IPS DF 19.7 (cell line): ENCODE measurements at places on chromosomes 4 and X.
A peak's percentile ranks its signal among the peaks of the same experiment; 100 is the strongest.

GRCh38 chr4:176335421-176335820 is 15.7 kb downstream of the SPCS3 start:
- no peak for DNase-seq

GRCh38 chr4:81745050-81745449 is 273.3 kb upstream of the RASGEF1B start:
- DNase-seq = no peak

GRCh38 chrX:130851569-130851968 is 51.4 kb downstream of the ENOX2 start:
- no peak for DNase-seq

GRCh38 chrX:115023139-115023538 is 5.7 kb upstream of the IL13RA2 start:
- no peak for DNase-seq

- DNase-seq = peak; percentile 40
Observed at GRCh38 chrX:2707334-2707760, 16.3 kb downstream of the CD99 start.

DNA sequence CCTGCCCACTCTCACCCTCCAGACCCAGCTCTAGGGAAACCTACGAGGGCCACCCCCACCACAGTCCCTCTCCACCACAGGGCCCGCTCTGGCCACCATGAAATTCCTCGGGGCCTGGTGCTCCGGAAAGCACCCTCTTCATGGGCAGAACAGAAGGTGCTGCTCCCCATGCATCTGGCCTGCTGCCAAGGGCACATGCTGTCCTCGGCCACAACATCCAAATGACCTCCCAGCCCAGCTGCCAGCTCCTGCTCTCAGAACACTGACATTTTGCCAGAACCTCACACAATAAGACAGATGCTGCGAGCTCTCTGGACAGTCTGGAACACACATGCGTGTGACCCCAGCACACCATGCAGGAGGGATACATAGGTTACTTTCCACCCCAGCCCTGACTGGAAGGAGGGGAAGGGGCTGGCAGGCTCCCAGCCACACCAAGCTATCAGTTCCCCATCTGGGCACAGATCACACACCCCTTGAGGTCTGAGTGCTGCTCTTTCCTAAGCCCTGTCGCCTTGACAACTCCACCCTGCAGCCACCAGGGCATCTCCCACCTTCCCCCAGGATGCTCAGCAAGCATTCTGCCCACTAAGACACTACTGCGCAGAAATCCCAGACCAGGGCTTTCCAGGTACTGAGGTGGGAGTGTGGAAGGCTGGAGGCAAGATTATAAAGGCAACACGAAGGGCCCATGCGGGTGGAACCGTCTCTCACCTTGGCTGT is 5.8 kb downstream of the CCNQ start:
- no peak for DNase-seq

DNA sequence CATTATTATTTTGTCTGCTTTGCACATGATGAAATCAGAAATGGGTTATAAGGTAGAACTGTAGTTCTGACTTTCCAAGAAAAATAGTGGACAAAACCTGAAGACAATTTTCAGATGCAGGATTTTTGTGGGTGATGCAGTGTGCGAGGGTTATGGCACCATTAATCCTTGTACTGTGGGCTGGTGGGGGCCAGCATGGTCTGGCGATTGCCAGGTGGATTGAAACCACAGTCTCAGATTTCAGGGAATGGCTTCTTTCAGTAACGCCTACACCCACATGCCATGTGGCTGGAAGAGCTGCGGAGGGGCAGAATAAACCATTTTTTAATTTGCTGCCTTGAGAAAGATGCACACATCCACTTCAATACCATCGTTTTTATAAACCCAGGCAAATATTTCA is 150.5 kb downstream of the ARSF start:
- DNase-seq = no peak

GRCh38 chr4:47907089-47907646 is 7.2 kb downstream of the NFXL1 start:
- no peak for DNase-seq

GRCh38 chr4:54445866-54446265 is 211.9 kb upstream of the KIT start:
- DNase-seq = no peak

GRCh38 chr4:7034262-7035081 is 8.7 kb upstream of the TADA2B start:
- no peak for DNase-seq

DNA sequence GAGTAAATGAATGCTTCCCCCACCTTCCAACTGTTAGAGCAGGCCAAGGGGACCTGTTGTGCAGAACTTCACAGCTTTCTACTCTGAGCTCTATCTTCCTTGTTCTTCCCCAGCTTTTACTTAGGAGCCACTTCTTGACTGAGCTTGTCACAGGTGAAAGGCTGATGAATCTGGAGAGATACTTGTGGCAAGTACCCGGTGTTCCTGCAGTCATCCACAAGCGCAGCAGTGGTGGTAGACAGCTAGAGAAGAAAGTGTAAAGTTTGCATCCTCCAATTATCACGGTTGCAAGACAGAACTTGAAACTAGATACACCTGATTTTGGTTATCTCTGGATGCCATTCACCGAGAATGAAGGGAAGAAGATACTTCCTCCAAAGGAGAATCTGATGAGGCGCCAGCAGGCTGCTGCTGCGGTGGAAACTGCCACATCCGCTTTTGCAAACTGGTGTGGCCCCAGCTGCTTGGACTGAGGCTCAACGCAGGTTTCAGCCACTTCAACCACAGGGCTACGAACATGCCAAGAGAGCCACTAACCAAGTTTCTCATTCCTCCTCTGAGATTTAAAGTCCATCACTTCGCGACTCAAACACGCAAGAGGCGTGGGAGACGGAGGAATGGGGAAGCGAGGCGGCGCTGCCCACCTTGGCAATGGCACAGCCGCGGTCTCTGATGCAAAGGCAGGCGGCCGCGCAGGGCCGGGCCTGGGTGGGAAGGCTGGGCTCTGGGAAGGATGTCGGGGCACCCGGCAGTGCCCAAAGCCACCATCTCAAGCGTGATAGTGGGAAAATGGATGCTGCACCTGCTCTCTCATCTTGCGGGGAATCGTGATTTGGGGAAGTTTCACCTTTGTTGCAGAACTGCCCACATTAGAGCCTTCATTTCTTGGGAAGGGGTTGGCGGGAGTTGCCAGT is 1.3 kb upstream of the FHIP1A start:
- no peak for DNase-seq

GRCh38 chr4:76803522-76803921 is 94.4 kb downstream of the SOWAHB start:
- no peak for DNase-seq

DNA sequence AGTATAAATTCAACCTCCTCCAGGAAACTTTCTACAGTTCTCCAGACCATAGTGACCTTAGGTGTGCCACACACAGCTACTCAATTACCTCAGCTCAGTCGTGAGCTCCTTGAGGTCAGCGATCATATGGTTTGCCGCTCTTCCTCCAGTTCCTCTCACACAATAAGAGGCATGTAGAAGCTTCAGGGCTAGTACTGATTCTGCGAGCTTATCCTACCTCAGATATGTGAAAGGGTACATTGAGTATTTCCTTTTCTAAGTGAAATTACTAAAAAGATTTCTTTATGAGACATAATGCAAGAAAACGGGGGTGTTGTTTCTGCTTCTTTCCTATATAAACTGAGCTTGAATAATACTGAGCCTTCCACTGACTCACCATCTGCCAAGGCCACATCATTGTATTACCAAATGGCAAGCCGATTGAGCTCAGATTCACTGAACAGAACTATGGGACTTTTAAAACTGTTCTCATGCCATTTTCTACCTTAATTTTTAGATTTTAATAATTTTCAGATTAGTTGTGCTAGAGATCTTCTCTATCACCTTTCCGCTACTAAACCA is 183.1 kb downstream of the HS6ST2 start:
- DNase-seq = no peak

DNA sequence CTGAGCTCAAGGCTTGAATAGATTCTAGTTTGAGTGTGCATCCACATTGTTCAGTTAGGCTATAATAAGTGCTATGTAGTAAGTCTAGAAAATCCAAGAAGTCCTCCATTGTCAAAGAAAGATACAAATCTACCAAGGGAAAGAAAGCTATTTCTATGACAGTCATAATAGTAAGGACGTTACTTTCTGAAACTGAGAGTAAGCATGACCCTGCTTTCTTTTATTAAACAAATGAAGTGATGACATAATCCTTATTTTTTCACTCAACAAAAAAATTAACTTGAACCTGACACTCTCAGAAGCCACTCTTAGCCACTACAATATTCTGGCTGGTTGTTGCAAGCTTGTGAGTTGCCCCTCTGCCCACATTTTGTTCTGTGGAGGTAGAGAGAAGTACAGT is 33.8 kb upstream of the AMELX start:
- no peak for DNase-seq

DNA sequence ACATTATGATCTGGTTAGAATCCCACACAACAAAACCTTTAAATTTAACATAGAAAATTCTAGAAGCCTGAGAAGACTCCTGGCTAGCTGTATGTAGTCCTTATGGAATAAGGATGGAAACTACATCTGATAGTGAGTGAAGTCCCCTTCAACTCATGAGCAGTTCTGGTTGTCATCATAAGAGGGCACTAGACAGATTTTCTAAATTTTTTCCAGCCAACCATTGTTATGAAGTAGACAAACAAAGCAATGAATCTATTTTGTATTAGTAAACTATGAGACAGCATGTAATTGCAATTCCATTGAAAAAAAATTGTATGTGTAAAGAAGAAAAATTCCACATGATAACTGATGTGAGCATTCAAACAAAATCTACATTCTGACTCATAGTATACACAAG is 35.2 kb downstream of the PWWP3B start:
- DNase-seq = no peak

DNA sequence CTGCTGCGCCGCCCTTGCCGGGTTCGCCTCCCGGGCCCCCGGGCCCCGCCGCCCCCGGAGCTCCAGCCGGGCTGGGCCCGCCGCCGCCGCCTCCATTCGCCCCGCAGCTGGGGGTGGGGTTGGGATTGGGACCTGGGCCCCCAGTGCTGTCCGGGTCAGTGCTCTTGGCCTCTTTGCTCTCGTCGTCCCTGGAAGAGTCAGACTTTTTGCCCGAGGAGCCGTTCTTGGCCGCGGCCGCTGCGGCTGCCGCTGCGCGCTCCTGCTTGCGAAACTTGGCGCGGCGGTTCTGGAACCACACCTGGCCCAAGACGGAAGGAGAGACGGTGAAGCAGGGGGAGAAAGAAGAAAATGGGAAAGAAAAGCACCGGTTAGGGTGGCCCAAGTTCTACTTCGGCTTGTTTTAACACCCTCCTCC is 2.5 kb downstream of the PHOX2B start:
- no peak for DNase-seq

DNA sequence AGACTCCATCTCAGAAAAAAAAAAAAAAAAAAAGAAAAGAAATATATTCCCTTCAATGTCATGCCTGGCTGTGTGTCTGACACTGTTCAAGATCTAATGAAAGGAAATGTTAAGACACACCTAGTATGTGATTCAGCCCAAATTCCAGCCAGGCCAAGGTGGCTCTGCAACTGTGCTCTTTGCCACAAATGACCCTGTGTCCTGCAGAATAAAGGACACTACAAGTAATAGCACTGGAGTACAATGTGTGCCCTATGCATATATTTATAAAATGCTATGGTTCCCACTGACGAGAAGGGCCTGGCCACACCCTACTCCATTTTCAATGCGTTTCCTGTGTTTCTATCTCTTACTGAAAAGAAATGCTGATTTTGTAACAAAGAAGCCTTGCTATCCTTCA is 98.0 kb upstream of the SORBS2 start:
- no peak for DNase-seq

DNA sequence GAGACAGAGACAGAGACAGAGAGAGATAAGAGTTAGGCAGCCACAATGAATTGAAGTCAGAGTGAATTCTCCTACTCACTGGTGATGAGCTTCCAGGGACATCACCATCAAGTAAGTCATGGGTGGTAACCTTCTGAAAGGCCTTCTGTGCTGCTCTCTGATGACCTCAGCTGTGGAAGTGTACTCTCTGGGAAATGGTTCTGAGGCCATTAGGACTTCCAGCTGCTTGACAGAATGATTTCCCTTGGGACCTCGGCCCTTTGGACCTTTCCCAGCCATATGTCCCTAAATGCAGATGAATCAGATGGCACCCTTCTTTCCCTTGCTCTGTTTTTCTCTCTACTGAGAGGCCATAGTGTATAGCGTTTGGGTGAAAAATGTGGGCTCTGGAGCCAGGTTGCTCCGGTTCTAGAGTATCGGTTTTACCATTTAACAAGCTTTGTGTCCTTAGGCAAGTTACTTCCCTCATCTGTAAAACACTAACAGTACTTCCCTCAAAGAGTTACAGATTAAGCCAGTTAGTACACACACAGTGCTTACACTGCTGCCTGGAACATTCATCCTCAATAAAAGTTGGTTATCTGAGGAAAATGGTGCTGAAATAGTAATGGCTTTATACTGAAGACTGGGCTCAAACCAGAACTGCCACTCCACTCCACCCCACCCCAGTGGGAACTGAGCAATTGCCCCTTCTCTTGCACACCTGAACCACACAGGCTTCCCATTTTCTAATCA is 7.6 kb downstream of the SEPTIN11 start:
- DNase-seq = no peak

DNA sequence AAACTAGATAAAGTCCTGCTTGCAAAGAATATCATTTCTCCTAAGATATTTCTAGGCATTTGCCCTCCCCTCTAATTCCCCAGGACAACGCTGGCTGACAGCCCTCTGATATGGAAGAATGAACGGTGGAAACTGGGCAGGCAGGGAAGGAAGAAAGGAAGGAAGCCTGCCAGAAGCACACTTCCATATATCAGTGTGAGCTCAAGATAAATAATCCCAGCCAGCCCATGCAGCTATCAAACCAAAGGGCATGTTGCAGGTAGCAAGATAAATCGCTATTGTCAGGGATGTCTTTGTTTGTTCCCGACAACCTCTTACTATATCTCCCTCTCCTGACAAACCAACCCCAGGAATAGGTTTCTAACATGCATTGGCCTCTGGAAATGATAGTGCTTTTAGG is 412.8 kb downstream of the HNRNPD start:
- DNase-seq = no peak

- DNase-seq = no peak
Observed at GRCh38 chrX:106752101-106752678, 25.7 kb downstream of the RNF128 start.

DNA sequence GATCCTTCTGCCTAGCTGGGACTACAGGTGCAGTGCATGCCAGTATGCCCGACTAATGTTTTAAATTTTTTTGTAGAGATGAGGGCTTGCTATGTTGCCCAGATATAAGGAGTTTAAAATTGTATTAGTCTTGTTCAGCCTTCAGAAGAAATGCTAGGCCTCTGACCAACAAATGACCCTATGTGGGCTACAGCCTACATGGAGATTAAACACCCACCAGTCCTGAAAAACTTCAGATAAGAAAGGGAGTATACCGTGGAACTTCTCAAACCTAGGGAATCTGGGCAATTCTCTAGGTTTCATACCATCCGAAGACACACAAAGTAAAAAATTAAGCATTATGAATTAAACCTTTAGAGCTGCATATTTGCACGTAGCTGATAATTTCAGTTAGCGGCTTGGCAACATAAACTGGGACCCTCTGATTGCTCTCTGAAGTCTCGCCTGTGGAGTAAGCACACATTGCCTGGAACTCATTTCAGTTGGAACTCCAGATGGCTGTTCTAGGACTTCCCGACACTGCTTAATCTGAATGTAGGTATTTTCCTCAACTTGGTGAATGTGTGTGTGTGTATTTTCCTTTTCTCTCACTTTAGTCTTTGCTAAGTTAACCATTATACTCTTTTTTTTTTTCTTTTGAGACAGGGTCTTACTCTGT is 33.0 kb downstream of the MOB1B start:
- no peak for DNase-seq
